Mesothelial cell of epicardium (in vitro differentiated cells): ENCODE measurements at places on chromosomes 7 and 10. TPM values are rescaled to one million over a fixed set of nuclear protein-coding genes. Genes with fewer than 3 reads are reported as not detected.

GRCh38 chr7:125592331-125592730 lies 662.7 kb upstream of the POT1 start:
- H3K27me3 ChIP-seq = no peaks in the 10 kb centered on the region
- H3K36me3 ChIP-seq = no peaks in the 10 kb centered on the region
- no peak for DNase-seq
- H3K4me3 ChIP-seq = no peak overlapping the region
- no peak overlapping the region for H3K27ac ChIP-seq

DNA sequence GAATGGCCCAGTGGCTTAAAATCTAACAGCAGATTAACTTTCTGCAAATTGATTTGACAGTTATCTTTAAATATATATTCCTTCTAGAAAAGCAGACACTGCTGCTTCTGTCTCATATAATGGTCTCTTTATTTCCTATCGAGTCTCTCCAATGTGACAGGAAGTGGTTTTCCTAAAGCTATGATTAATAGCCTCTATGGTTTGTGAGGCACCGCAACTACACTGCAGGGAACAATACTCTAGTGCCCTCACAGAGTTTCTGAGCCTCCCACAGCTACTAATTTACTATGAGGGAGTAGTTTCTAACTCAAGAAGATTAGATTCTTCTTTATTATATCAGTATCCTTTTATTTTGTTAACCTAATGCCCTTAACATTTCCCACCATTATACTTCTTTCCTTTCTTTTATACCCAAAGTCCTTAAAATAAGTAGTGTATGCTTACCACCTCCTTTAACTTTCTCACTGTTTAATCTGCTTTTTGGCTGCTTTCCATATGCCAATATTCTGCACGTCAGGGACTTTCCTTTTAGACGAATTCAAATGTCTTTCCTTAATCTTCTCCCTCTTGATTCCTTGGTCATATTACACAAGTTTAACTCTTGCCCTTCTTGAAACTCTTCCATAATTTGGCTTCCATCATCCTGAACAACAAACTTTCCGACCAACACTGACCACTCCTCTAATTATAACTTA lies 23.8 kb upstream of the AHR start:
- DNase-seq = no peak
- H3K36me3 ChIP-seq = peaks cover 8% of the 10 kb centered on the region
- H3K4me1 ChIP-seq = peaks cover 19% of the 10 kb centered on the region
- no peaks in the 10 kb centered on the region for H3K27me3 ChIP-seq
- H3K4me3 ChIP-seq = no peak overlapping the region

- no peaks in the 10 kb centered on the region for H3K36me3 ChIP-seq
- no peak for DNase-seq
- H3K27me3 ChIP-seq = peaks cover 66% of the 10 kb centered on the region
These were observed 35.8 kb upstream of the GRID1 start for GRCh38 chr10:86402283-86402941.

- no peak overlapping the region for H3K4me3 ChIP-seq
- H3K4me1 ChIP-seq = no peaks in the 10 kb centered on the region
- no peak for DNase-seq
- H3K36me3 ChIP-seq = no peaks in the 10 kb centered on the region
These were observed 15.6 kb upstream of the SERPINE1 start for GRCh38 chr7:101111261-101111660.

DNA sequence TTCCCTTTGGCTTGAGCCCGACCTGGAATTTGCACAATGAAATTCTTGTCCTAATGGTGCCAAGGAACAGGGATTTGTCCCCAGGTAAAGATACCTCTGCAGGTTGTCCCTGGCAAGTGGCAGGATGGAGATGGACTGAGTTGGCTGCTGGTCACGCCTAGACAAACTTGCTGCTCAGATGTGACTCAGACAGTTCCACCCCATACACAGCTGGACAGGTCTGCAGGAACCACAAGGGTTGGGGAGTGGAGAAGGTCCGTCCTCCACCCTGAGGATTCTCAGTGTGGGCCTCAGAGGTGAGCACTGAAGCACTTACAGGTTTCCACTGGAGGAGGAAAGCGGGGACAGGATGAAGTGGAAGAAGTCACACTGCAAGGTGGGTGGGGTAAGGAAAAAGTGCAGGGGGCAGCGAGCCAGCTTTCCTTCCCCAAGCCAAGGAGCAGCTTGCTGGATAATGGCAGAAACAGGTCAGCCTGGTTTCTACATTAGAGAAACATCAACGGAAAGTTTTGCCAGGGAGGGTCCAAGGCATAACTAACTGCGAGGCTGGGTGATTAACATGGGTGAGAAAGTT lies 20.5 kb downstream of the ITPRIP start:
- H3K27ac ChIP-seq = no peak overlapping the region
- DNase-seq = no peak
- H3K36me3 ChIP-seq = peaks cover 21% of the 10 kb centered on the region
- H3K4me3 ChIP-seq = no peak overlapping the region

DNA sequence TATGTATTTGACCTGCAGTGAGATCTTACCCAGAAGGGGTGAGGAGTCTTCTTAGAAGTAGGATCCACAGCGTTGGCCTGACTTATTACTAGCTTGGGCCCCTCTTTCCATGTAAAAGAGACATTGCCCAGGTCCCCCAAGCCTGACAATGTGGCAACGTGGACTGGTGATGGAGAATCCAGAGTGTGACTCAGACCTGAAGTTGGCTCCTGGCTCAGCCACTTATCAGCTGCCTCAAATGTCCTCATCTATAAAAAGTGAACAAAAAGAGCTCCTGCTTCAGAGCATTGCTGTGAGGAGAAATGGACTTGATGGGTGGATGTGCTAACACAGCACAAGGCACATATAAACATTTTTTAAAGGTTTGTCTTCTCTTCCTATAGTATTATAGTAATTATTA lies 35.4 kb upstream of the TECTB start:
- no peaks in the 10 kb centered on the region for H3K36me3 ChIP-seq
- H3K4me1 ChIP-seq = no peaks in the 10 kb centered on the region
- DNase-seq = no peak
- no peak overlapping the region for H3K27ac ChIP-seq
- H3K4me3 ChIP-seq = no peak overlapping the region

DNA sequence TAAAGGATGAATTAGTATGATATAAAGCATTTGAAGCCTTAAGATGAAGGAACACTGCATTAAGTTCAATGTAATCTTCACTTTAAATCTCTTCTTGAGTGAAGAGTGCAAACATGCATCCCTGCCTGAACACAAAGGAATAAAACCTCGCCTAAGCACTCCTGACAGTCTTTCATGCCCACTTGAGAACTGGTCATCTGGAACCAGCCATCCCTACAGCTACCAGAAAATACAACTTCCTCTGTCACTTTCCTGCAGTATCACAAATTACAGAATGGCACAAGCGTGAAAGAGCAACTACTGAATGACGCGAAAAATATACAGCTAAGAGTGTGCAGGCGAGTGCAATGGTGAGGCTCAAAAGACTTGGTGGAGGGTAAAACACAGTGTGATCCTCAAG lies 1079.9 kb downstream of the CNTNAP2 start:
- no peaks in the 10 kb centered on the region for H3K4me1 ChIP-seq
- no peaks in the 10 kb centered on the region for H3K36me3 ChIP-seq
- H3K27ac ChIP-seq = no peak overlapping the region
- no peak for DNase-seq
- no peaks in the 10 kb centered on the region for H3K27me3 ChIP-seq

SERPINE1 gene
- 11.4 to 15.1 TPM (median 14.2 TPM) in 3 replicates for total RNA-seq
